ENCODE measurements at places on chromosomes 16 and 17.
A peak's percentile ranks its signal among the peaks of the same experiment; 100 is the strongest.

DNA sequence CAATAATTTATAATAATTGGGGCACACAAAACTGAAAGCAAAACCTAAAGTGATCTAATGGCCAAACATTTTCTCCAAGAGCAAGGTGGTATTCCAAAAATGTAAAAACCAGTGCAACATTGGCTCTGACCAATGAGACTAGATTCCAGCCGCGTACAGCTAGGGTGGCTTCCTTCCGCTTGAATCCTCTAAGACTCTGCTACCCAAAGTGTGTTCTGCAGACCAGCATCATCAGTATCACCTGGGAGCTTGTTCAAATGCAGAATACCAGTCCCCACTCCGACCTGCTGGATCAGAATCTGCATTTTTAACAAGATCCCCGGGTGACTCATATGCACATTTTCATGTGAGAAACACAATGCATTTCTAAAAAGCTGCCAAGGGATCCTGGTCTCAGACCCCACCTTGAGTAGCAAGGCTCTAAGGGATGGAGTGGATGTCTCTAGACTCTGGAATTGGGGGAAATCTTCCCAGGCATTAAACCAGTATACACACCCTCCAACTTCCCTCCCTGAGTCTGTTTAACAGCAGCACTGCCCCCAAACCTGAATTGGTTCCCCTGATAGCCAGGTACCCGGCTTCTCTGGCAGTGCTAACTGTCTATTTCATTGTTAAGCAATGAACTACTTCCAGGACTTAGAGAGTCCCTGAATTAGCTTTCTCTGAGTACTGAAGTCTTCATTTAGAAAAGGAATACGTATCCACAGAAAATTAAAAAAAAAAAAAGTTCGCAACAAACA lies 118.2 kb downstream of the HS3ST2 start:
- no peak for DNase-seq

DNA sequence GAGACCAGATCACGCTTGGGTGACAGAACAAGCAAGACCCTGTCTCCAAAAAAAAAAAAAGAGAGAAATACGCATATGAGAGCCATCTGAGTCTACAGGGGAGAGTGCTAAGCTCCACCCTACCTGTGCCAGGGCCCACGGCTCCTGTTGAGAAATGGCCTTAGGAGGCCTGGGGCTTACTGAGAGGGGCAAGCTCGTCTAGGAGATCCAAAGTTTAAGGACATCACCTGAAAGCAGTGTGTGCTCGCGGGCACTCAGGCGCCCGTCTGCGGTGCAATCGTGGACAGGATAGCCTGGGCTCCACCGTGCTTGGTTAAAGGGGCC lies 14.5 kb upstream of the BAIAP2 start:
- no peak for DNase-seq

DNA sequence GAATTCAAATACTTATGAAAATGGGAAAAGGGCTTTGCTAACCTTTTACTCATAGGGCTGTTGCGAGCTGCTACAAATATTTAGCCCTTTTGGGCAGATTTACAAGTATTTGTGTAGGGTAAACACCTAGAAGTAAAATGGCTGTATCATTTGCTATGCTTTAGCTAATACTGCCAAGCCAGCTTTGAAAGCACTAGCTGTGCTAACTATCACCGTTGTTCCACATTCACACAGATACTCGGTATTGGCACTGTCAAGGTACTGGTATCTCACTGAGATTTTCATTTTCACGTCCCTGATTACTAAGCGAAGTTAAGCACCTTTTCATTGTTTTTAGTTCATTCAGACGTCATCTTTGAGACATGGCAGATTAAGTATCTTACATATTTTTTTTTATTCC lies 84.8 kb downstream of the GLG1 start:
- no peak for DNase-seq

- DNase-seq = peak; percentile 12
Measured at GRCh38 chr16:59205403-59205802, 471.3 kb upstream of the GOT2 start.

GRCh38 chr17:40015005-40015997 lies at the start of gene CSF3:
TSS of gene CSF3 (plus strand) at chr17:40015440. CDS start at chr17:40015475, 35 bp downstream.
- DNase-seq = no peak

DNA sequence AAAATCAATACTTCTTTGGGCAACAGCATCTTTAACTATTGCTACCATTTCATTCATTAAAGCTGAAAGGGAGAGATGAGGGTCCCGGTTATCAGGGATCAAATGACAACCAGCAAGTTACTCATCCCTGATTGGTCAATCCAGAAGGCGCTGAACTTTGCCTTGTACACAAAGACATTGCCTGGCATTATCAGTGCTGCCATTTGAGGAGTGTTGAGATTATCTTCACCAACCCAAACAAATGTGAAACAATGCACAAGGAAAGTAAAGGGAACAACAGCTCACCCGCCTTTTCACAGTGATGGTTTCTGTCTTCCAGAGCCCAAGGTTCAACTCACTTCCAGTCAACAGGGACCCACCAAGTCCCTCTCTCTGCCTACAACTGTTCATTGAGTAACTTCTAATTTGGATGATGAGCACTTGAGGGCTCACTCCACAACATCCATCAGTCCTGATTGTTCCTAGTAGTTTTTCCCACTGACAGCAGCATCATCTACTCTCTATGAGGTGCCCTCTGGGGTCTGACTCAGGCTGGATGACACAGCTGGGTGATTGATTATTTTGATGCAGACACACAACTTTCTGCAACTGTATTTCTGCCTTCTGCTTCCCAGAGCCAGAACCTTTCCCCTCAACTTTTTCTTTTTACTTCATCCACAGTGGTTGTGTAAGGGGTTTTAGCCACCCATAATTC lies 32.0 kb downstream of the LYRM9 start:
- DNase-seq = no peak

DNA sequence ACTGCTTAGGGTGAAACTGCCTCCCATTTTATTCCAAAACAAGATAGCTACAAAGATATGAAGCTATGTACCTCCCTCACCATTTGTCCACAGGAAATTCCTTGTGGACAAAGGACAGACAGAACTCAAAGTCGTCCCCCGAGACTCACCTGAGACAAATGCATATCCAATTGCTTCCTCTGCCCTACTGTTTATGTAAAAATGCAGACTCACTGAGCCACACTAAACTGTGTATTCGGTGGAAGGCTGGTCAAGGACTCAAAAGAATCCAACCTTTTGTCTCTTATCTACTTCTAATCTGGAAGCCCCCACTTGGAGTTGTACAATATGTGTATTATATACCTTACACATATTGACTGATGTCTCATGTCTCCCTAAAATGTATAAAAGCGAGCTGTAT lies 288.0 kb upstream of the ERCC4 start:
- DNase-seq = no peak

- no peak for DNase-seq
Measured at GRCh38 chr17:45411348-45412105, 21.1 kb downstream of the ARHGAP27 start.

- peak; percentile 96 for DNase-seq
Measured at GRCh38 chr17:81552244-81553017, at the start of gene FAAP100. TSS of gene FAAP100 (minus strand) at chr17:81552353. CDS start at chr17:81552330, 23 bp downstream.

DNA sequence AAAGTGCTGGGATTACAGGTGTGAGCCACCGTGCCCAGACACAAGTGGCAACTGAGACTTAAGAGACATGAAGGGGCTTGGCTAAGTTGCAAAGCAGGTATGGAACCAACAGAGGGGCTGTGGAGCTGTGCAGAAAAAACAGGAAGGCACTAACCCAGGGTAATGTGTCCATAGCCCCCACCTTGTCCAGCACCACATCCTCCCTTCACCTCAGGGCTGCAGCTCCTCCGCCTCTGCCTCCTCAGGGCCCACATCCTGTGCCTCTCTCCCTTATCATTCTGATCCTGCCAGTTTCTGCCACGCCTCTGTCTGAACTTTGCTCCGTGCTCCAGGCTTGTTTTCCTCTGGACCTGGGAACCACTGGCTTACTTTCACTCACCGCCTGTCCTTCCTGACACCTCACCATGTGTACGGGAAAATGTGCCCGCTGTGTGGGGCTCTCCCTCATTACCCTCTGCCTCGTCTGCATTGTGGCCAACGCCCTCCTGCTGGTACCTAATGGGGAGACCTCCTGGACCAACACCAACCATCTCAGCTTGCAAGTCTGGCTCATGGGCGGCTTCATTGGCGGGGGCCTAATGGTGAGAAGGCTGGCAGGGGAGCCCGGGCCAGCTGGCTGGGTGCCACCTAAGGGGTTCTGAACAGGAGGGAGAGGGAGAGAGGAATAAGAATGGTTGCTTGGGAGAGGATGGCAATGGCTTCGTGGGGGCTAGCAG lies at the start of gene TM4SF5:
Gene TM4SF5, plus strand, starts transcription at position 368 of the 716 bp plus-strand sequence. Its CDS starts 37 bp downstream, at position 405.
- no peak for DNase-seq

- no peak for DNase-seq
Measured at GRCh38 chr16:52492789-52493357, 54.1 kb downstream of the TOX3 start.

GRCh38 chr17:46940692-46941404 lies 17.9 kb downstream of the GOSR2 start:
- peak; percentile 79 for DNase-seq

DNA sequence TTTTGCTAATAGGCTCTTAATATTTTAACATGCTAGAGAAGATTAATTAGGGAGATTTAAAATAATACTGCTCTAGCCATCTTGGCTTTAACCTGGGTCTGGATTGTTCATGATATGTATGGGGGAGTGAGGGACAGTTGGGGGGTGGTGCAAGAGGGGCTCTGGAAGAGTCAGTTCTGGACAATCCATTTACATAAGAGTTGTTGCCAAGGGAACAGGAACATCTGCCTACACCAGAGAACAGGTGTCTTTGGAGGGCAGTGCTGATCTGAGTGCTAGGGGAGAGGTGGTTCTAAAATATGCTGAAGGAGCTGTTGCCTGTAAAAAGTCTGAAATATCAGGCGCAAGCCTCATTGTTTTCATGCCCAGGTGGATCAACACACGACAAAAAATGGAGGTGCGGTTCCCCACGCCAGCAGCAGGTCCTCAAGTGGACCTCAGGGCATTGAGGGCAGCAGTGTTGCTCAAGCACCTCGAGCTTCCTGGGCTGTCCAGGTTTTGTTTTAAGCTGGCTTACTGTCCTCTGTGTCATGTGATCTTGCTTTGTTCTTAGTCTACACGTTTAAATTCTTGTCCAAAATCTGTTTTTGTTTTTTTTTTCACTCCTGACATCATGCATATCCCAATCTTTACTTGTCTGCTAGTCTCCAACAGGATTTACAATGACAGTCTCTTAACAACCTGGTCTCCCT lies 25.4 kb upstream of the WSB1 start:
- DNase-seq = no peak

GRCh38 chr17:1398931-1399678 lies 917 bp downstream of the YWHAE start:
- no peak for DNase-seq

DNA sequence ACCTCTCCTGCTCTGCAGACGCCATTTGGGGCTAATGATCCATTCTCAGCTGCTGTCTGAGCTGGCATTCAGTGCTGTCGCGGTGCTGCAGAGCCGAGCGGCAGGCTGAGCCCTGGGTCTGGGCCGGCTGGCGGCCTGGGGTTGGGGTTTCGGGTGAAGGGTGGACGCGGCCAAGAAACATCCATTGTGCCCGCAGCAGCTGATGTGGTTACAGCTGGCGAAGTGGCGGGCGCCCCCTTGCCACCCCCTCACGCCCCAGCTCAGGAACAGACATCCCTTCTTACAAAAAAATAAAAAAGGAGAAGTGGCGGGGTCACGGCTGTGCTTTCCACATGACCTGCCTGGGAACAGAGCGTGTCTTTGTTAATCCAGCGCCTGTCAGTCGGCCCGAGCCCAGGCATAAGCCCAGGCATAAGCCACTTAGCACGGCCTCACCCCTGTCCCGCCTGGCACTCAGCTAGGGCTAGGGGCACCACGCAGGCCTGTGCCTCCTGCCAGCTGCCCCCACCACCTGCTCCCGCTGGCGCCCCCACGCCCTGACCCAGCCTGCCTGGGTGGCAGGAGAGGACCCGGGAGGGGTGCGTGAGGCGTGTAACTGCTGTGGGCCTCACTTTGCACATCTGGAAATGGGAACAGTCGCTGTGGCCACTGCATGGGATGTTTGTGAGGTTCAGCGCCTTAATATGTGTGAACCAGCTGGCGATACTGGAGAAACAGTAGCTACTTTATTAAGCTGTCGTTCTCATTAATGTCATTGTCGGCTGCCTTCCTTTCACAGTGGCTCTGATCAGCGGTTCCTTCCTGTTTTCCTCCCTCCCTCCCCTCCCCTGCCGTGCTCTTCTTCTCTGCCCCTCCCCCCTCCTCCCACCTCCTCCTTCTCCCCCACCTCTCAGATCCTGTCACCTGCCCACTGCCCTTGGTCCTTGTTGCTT lies 197.7 kb upstream of the CIBAR2 start:
- DNase-seq = peak; percentile 93

DNA sequence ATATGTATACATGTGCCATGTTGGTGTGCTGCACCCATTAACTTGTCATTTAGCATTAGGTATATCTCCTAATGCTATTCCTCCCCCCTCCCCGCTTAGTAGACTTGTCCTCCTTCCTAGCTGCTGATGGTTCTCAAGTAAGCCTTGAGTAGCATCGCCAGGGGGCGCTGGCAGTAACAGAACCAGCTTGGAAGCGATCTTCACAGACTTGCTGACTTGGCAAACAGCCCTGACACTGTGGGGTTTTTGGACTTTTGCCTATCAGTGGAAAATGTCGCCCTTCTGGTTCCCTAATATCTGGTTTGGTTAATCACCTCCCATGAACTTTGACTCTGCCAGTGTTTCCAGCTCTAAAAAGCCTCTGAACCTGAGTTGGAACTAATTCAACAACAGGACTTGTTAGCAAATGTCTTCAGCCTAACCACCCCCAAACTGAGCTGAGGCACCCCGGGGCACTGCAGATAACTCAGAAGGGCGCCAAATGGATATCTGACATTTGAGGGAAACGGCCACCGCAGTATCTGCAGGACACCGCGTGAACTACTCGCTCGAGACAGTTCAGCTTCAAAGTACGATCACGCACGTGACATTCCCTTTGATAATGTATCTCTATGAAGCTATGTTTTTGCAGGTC lies 15.4 kb upstream of the SPATA32 start:
- DNase-seq = peak; percentile 77

- no peak for DNase-seq
Measured at GRCh38 chr16:17371299-17371698, 99.5 kb downstream of the XYLT1 start.

DNA sequence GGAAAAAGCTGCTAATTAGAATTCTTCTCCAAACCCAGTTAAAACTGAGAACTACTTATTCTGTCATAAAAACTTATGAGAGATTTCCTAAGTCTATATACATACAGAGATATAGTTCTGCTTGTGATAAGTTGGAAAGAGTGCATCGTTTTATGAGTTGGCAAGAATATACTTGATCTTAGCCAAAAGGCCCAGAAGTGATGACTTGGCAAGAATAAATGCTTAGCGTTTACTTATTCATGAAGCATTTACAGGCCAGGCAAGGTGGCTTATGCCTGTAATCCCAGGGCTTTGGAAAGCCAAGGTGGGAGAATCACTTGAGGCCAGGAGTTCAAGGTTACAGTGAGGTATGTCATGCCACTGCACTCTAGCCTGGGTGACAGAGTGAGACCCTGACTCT lies 81.7 kb downstream of the CYB561 start:
- DNase-seq = no peak

Measured in retina (tissue), 1 donor.